ENCODE measurements at places on chromosomes 1 and 21.

- no peak for DNase-seq
Measured at GRCh38 chr1:221850470-221851187, 108.7 kb upstream of the DUSP10 start.

DNA sequence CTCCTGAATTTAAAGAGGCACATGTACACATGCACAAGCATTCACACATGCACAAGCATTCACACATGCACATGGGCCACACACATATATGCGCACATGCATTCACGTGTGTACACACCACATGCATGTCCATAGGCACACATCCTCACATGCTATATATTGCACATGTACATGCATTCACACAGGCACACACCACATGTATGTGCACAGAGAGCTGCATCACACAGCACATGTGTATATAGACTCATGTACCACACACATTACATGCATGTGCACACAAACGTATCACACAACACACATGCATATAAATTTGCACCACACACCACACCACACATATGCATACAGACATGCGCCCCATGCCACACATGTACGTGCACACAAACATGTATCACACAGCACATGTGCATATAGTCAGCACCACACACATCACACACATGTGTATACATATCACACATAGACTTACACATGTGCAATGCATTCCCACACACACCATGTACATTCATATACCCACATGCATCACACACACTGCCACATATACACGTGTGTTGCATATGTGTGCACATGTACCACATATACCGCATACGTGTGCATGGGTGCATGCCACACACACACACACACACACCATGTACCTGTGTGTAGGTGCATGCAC, 54.6 kb upstream of the COL18A1 start:
- no peak for DNase-seq

DNA sequence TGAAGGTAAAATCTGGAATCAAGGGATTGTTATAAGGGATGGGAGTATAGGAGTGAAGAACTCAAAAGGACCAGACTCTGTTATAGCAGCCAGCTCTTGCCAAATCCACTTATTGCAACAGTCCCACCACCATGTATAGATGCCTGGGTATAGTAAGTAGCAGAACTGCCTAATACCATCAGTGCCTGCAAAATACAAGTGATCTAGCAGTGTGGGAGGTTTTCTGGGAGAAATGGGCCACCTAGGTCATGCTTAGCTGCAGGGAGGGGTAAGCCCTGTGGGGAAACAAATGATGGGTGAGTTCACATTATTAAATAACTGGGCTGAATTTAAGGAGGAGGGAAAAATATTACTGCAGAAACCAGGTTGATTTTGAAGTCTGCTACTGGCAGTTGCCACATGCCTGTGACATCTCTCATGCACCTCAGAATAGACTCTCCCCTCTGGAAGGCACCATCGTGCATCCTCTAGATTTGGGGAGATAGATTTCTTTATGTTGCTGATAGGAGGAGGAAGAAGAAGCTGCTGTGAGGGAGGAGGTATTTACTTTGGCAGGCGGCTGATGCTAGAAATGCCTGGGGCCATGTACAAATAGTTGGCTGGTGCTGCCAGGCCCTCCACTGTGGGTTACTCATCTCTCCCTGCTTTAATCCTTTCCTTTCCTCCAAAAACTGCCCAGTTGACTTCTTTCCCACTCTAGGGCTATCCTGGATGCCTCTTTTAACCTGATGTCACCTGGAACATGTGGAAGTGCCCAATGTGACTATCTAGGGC, 27.5 kb downstream of the HLX start:
- no peak for DNase-seq

- DNase-seq, result no peak
Measured at GRCh38 chr1:217090060-217090911, 367.1 kb upstream of the ESRRG start.

GRCh38 chr1:184388319-184388889, 1.6 kb downstream of the C1orf21 start:
- DNase-seq, result no peak

DNA sequence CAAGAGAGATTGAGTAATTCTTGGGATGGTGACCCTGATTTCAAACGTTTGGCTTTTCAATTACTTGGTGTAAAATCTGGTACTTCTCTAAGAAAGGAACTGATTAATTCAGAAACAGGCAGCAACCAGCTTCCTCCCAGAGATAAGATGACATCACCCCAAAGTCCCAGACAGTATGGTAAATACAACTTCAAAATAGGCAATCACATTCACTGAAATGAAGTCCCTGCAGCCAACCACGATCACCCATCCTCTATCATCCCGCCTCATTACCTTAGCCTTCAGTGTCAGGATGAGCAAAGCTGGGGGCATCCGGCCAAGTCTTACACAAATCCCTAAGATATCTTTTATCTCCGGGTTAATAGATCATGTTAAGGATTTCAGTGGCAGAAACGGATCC, 26.4 kb upstream of the RUNX1 start:
- no peak for DNase-seq

GRCh38 chr1:162922201-162922600, 61.2 kb upstream of the CCDC190 start:
- no peak for DNase-seq

GRCh38 chr1:202286622-202287097, 55.1 kb downstream of the UBE2T start:
- DNase-seq, result no peak

Data from D721Med (cell line).